Activated T-cell treated with anti-CD3 and anti-CD28 coated beads for 1 hour (primary cell): ENCODE measurements at places on chromosomes 2 and 18.

DNA sequence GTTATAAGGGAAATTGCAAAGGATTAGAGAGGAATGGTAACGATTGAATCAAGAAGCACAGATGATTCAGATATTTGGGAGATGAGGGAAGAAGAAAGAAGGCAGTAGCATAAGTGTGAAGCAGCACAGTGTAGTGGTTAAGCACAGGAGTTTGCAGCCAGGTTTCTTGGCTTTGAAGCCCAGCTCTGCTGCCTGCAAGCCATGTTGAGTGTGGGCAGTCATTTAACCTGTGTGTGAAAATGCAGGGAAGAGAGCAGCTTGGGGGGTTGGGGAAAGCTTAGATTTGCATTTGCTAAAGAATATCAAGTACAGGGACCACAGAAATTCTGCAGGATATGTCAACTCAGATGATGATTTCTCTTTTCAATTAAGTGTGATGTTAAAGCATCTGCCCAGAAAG, 21.5 kb upstream of the RBMS1 start:
- DNase-seq = no peak

- peak; percentile 44 for DNase-seq
Observed at GRCh38 chr2:30115141-30115980, 31.4 kb upstream of the YPEL5 start.

DNA sequence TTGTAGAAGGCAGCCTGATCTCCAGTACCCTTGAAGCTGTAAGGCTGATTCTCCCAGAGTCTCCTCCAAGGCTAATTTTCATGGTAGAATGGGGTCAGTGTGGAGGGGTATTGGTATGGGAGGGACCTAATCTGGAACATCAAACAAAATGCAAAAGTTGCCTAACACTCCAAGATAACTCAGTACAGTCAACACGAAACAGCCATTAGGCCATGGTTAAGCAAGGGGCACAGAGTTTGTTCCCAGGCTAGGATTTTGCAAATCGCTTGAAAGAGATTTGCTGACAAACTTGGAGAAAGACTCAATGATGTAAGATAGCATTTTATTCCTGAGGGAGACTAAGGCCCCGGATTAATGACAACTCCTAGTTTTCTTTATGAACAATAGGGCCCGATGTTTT, 5.4 kb downstream of the PID1 start:
- DNase-seq = no peak

DNA sequence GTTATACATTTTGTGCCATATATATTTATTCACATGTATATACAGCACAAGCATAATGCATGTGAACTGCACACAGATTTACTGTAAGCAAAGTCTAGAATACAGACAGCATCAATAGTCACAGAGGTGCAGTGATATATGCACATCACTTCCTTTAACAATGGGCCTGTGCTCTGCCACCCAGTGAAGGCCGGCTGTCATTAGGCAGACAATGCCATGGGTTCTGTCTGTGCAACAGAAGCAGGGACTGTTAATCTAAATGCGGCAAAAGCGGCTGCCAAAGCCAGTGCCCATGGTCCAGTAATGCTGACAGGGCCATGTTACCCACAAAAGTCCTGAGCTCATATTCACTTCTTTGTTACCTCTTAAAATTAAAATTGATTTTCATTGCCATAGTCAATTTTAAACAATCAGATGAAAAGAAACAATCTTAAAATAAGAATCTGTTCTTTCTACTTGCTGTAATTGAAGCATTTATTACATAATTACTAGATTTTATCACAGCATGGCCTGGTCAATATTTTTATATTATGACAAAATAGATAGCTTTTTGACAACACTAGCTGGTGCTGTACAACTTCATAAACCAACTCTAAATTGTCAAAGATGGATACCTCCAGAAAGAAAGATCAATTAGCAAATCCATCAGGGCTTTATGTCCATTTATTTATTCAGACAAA, 232.0 kb downstream of the STK39 start:
- no peak for DNase-seq

DNA sequence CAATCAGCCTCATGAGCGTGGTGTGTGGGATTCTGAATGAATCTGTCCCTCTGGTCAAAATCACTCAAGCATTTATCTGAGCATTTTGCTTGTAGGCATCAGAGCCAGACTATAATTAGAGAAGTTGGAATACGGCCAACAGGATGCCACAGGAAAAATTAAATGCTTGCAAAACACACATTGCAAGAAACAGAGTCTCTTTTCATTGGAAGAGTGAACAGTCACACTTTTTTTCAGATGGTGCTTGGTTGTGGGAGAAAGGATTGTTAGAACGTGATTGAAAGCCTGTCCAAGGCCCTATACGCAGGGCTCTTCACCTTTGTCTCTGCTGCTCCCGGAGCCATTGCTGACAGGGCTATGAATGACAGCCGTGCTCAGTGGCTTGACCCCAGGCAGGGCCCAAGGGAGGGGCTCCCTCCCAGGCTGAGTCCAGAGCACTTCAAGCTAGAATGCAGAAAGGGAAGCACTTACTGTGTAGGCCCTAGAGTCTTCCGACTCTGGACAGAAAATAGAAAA, 59.8 kb downstream of the SNTG2 start:
- no peak for DNase-seq

GRCh38 chr2:14619441-14619840, 13.1 kb upstream of the LRATD1 start:
- DNase-seq = no peak

- no peak for DNase-seq
Observed at GRCh38 chr18:77116201-77117080, 16.1 kb downstream of the MBP start.

- no peak for DNase-seq
Observed at GRCh38 chr2:79387431-79387830, 125.4 kb upstream of the CTNNA2 start.

GRCh38 chr2:46010925-46011490, 286.2 kb upstream of the EPAS1 start:
- DNase-seq = no peak

DNA sequence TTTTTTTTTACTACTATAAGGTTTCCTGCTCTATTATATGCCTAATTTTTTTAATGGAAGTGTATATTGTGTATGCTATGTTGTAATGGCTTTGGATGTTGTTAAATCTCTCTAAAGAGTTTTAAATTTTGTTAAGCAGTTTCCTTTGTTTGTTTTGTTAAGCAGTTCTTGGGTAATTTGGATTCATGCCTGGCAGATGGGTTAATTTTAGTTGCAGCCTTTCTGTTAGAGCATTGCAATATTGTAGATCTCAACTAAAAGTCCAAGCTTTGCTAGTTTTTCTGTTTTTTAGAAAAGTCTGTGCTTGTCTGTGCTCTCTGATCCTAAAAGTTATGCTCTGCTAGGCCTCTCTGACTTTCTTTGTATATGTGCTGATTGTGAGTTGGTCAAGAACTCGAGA, 1229.0 kb upstream of the NRXN1 start:
- no peak for DNase-seq

- no peak for DNase-seq
Observed at GRCh38 chr2:241084856-241085444, 17.1 kb downstream of the MTERF4 start.

- no peak for DNase-seq
Observed at GRCh38 chr2:120544522-120544921, 191.1 kb upstream of the GLI2 start.

- no peak for DNase-seq
Observed at GRCh38 chr2:176388861-176389260, 119.6 kb downstream of the MTX2 start.

DNA sequence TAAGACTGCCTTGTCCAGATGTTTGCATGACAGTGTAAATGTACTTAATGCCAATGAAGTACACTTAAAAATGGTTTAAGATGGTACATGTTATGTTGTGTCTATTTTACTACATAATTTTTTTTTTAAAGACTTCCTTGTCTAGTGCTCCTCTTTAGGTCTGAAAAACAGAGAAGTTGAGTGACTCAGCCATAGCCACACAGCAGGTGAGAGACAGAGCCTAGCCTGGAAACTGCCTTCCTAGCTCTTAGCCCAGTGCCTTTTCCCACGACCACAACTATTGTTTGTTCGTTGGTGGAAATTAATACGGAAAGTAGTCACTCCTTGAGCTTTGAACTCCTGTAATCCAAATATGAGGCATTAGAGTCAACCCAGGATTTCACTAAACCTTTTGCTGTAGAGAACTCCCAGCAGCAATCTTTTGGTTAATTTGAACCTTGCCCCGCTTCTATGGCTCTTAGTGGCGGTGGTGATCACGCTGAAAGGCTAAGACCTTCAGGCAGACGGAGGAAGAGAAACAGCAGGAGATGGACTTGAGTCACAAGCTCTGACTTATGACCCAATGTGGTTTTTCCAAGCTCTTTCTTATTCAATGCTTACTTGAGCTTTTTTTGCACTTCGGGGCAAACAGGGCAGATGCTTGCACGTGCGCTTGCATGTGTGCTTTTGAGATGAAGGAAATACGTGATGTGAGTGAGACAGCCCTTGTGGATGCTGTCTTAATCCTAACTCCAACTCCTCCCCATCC, 21.2 kb downstream of the TRIB2 start:
- no peak for DNase-seq

GRCh38 chr2:160015746-160016145, 46.7 kb downstream of the PLA2R1 start:
- DNase-seq = no peak

GRCh38 chr18:32441533-32441932, 29.1 kb downstream of the GAREM1 start:
- no peak for DNase-seq

DNA sequence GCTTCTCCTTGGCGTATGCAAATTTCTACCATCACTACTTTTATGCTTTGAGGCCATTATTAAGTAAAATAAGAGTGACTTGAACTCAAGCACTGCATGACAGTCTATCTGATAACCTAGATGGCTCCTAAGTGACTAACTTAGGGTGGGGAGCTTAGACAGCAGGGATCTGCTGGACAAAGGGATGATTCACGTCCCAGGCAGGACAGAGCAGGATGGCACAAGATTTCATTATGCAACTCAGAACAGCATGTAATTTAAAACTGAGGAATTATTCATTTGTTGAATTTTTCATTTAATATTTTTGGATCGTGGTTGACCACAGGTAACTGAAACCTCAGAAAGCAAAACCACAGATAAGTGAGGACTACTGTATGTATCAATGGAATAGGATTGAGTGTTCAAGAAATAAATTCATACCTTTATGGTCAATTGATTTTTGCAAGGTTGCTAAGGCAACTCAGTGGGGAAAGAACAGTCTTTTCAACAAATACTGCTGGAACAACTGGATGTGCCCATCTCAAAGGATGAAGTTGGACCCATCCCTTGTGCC, 115.3 kb downstream of the MBD2 start:
- DNase-seq = no peak

GRCh38 chr18:21054252-21054821, 57.3 kb downstream of the ROCK1 start:
- DNase-seq = no peak

DNA sequence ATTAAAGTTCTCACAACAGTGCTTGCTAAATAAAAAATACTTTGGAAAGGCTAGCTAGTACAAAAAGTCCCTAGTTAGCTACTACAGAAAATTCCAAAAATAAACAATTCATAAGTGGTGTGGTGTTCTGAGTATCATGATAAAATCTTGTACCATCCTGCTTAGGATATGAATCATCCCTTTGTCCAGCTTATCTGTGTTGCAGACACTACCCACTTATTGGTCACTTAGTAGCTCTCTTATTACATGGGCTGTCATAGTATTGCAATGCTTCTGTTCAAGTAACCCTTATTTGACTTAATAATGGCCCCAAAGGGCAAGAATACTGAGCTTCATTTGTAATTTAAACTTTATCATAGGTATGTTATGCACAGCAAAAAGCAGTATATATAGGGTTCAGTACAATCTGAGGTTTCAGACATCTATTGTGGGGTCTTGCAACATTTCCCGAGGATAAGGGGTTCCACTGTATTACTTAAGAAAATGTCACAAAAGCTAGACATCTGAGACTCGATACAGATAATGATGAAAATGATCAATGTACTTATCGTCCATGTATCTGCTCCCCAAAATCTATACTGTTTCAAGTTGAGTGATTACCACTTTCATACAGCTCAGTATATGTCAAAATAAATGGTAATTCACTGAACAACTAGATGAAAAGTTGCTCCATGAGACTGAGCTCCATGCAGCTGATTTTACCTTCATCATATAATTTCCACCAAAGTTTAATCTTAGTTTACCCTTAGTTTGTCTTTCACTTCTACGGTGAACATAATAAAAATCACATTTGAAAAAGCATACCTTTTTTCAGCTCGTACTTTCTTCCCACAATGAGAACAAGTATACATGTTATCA, 93.8 kb downstream of the C2orf74 start:
- DNase-seq = no peak

DNA sequence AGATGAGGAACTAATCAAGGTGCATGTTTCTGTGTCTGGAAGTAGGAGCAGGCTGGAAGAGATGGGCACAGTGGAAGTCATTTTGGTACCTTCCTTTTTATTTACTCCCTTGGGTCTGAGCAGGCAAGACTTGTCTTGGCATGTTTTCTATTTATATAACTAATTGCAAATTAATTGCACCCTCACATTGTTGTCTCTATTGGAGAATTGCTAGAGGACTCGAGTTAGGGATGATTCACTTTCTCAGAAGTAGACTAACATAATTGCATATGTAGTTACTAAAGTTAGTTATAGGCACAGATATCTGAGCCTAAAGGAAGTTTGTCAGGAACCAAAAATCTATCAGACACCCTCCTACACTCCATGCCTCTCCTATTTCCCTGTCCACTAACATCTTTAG, 92.8 kb upstream of the NRP2 start:
- no peak for DNase-seq

DNA sequence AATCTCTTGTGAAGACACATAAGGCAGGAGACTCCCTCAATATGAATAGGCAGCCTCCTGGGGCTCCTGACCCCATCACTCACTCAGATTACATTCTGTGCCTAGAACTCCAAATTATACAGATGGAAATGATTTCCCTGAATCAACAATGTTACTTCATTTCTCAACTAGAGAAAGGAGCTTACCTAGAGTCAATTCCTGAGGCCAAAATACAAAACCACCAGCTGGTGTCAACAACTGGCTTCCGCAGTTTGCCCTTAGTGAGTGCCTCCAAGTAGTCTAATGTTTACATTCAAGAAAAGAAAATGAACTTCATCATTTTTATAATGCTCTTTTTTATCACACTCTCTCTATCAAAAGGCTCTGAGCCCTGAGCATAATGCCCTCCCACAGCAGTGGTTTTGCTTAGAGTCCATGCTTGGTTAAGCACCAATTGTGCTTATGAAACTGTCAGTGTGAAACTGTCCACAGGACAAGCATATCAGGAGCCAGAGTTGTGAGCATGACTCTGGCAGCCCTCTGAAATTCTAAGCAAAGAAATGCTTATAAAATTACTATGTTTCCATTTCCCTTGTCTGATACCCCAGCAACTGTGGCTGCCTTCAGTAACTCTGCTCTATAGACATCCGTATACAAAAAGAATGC, 305.7 kb upstream of the PKDCC start:
- no peak for DNase-seq

- no peak for DNase-seq
Observed at GRCh38 chr2:199111458-199111857, 346.3 kb downstream of the SATB2 start.

- DNase-seq = no peak
Observed at GRCh38 chr18:69564602-69565001, 163.9 kb downstream of the DOK6 start.

DNA sequence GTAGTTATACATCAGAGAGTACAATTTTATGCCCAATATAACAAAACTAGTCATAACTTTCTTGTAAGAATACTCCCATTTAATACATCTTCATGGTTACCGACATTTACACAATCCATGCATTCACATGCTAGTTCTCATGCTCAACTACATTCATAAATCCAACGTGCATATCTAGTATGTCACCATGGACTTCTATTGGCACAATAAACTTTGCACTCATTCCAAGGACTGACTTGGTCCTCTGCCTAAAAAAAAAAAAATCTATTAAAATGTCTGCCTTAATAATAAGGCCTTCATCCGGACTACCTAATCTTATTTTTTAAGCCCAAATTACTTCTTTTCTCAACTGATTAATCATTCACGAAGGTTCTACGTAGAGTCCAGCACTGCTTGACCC, 107.8 kb upstream of the PGAP1 start:
- no peak for DNase-seq
